Caco-2 (cell line): ENCODE measurements at places on chromosomes 2 and 18.

- DNase-seq = peak; percentile 64
Observed at GRCh38 chr2:173884025-173884802, 81.0 kb downstream of the SP3 start.

GRCh38 chr18:45374878-45375630 is 240.2 kb upstream of the SLC14A2 start:
- no peak for DNase-seq

DNA sequence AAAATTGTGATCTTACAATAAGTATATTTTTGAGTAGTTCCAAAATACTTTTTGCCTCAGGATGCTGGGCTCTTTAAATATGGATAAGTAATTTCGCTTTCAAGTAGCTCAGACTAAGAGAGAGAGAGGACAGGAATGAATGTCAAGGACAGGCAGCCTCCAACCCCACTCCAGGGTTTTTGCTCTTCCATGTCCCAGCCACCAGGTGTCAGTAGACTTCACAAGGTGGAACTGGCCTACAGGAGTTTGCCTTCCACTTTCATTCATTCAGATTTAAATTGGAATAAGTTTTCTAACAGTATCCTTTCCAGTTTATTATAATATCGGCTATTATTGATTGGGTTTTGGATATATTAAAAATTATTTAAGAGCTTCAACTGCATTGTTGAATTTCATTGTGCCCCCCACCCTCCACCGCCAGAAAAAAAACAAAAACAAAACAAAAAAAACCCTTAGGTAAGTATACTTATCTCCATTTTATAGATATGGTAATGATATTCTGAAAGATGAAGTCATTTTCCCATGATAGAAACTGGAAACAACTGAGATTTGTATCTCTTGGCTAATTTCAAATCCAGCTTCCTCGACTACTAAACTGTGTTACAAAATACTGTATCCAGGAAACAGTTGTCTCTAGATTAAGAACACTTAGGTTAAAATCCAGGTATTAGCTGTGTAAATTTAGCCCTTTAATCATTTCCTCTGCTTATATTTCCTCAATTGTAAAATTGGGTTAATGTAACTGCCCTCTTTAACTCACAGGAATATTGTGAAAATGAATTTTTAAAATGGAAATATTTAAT is 793.1 kb downstream of the ERBB4 start:
- DNase-seq = peak; percentile 69

- DNase-seq = no peak
Observed at GRCh38 chr2:238336151-238336550, 15.8 kb downstream of the TRAF3IP1 start.

GRCh38 chr2:137000811-137001210 is 235.5 kb downstream of the THSD7B start:
- DNase-seq = no peak

DNA sequence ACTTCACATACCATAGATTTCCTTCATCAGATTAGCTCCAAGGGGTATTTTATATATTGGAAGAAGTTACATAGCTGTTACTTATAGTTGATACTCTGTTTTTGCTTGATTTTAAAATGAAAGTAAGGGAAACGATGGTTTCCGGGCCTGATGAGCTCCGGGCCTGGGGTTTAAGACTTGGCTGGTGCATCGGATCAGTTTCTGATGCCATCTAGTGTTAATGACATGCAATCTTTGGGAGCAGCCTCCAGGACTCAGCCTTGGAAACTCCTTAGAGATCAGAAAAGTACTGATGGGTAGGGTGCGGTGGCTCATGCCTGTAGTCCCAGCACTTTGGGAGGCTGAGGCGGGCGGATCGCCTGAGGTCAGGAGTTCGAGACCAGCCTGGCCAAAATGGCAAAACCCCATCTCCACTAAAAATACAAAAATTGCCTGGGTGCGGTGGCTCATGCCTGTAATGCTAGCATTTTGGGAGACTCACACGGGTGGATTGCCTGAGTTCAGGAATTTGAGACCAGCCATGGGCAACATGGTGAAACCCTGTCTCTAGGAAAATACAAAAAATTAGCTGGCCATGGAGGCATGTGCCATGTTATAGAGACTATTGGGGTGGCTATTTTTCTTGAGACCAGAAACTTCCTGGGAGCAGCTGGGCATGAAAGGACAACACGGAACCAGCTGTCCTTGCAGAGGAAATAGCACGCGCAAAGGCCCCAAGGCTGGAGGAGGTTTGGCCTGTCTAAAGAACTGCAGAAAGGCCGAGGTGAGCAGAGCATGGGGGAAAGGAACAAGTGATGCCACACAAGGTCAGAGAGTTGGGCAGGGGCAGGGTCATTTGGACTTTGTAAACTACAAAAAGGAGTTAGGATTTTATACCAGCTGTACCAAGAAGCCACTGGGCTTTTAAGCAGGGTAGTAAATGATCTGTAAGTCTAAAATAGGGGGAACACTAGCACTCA is 46.9 kb upstream of the CNOT11 start:
- peak; percentile 68 for DNase-seq

GRCh38 chr18:9638886-9639285 is 24.5 kb upstream of the PPP4R1 start:
- no peak for DNase-seq

DNA sequence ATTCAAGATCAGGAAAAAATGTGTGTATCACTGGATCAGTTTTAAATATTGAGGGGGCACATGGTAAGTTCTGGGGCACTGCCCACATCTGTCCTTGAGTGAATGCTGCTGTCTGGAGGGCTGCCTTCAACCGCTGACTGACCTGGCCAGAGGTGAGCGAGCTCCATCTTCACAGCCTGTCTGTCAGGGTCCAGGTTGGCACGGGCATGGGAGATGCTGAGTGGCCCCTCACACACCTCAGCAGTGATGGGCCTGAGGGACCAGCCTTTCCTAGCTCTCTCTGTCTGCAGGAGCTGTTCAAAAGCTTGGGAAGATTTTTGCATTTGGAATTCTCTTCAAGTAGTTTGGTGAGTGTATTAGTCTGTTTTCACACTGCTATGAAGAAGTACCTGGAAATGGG is 114.8 kb upstream of the ALKAL2 start:
- no peak for DNase-seq

GRCh38 chr2:85168942-85169341 is 35.8 kb downstream of the TCF7L1 start:
- DNase-seq = no peak

GRCh38 chr2:226310146-226310545 is 489.5 kb downstream of the IRS1 start:
- no peak for DNase-seq

GRCh38 chr2:212646698-212647366 is 108.2 kb upstream of the ERBB4 start:
- no peak for DNase-seq

- DNase-seq = no peak
Observed at GRCh38 chr2:163123526-163123925, 285.0 kb upstream of the KCNH7 start.

GRCh38 chr2:85852937-85853498 is 35.8 kb downstream of the ST3GAL5 start:
- DNase-seq = no peak

- no peak for DNase-seq
Observed at GRCh38 chr2:172105471-172106107, 2.9 kb upstream of the DLX2 start.

DNA sequence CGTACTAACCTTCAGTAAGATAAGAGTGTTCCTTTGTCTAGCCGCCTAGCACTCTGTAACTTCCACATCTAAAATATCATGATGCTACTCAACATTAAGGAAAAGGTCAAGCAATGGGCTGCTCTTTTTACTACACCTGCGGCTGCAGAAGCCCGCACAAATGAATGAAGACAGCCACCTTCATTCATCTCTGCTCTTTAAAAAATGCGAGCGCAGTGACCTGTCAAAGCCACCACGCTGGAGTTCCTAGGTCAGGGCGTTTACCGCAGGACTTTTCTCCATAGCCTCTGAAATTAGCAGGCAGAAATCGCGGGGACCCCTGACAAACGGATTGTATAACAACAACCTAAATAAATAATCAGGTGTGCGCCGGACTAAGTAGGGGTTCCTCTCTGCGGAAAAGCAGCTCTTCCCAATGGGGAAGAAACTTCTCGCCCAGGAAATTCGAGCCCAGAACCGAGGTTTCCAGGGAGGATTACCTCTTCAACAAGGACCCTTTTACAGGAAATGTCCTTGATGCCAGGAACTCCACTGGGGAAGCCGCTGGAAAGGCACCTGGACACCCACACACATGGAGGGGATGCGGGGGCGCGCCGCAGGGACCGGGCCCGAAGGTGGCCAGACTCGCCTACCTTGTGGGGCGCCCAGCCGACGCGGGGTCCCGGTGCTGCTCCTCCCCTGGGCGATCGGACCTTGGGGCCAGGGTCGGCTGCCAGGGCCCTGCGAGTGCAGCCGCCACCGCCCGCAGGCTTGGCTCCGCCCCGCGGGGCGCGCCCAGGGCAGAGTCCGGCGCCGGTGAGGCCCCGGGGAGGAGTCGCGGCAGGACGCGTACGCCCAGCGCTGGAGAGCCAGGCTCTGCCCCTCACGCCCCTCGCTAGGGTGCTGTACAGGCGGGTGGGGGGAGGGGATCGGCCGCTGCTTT is at the start of gene CCDC68:
TSS of gene CCDC68 (minus strand) at position 758 of the 922 bp plus-strand sequence. CDS start 16,670 bp downstream, outside the sequence.
- DNase-seq = peak; percentile 85

- no peak for DNase-seq
Observed at GRCh38 chr2:122156176-122156890, 400.9 kb downstream of the TSN start.

GRCh38 chr2:151260573-151261230 is 961 bp downstream of the RBM43 start:
- DNase-seq = no peak

- no peak for DNase-seq
Observed at GRCh38 chr2:2619995-2620394, 288.9 kb upstream of the MYT1L start.

DNA sequence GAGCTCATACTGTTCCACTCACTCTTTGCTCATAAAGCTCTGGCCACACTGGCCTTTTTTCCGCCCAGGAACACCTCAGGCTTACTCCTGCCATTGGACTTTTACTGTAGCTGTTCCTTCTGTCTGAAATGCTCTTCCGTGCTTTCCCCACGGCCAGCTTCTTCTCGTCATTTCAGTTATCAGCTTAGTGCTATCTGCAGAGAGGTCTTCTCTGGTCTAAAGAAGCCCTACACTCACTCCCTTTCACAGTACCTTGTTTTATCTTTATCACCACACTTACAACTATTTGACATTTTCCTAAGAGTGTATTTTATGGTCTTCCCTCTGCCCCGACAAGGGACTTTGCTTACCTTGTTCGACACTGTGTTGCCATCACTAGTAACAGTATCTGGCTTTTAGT is 388.1 kb upstream of the SPRED2 start:
- DNase-seq = no peak

DNA sequence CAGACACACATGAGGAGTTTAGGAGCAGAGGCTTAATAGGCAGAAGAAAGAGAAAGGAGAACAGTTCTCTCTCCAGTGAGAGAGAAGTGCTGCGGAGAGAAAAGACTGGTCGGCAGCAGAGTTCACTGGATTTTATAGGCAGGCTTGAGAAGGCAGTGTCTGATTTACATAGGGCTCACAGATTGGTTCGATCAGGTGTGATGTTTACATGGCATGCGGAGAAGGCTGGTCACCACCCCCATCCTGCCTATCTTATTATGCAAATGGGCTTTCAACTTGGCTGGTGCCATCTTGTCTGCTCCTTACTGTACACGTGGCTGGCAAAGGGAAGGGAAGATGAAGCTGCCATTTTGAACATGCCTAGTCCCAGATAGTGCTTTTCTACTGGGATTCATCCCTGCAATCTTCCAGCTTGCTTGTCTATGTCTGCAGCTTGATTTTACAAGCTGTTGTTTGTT is 113.4 kb downstream of the AP1S3 start:
- peak; percentile 63 for DNase-seq

DNA sequence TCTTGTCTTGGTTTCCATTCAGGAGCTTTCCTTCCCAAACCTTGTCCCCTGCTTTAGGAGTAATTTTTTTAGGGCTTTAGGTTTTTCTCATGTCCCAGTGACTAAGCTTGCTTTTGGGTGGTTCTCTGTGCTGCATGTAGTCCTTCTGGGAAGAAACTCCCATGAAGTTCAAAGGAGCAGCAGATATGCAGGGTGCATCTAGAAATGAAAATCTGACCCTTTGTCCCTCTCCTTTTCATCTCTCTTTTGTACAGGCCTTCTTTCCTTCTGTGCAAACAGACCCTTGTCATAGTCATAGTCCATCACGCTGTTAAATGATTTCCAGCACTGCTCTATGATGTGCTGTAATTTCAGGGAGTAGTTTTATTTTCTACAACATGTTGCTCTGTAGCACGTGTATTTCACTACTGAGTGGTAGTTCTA is 20.4 kb downstream of the FMNL2 start:
- no peak for DNase-seq

GRCh38 chr18:54717673-54718407 is 110.4 kb upstream of the RAB27B start:
- DNase-seq = no peak

GRCh38 chr2:150938527-150938926 is 323.1 kb downstream of the RBM43 start:
- no peak for DNase-seq

- DNase-seq = no peak
Observed at GRCh38 chr2:11481789-11482472, 16.0 kb upstream of the E2F6 start.

DNA sequence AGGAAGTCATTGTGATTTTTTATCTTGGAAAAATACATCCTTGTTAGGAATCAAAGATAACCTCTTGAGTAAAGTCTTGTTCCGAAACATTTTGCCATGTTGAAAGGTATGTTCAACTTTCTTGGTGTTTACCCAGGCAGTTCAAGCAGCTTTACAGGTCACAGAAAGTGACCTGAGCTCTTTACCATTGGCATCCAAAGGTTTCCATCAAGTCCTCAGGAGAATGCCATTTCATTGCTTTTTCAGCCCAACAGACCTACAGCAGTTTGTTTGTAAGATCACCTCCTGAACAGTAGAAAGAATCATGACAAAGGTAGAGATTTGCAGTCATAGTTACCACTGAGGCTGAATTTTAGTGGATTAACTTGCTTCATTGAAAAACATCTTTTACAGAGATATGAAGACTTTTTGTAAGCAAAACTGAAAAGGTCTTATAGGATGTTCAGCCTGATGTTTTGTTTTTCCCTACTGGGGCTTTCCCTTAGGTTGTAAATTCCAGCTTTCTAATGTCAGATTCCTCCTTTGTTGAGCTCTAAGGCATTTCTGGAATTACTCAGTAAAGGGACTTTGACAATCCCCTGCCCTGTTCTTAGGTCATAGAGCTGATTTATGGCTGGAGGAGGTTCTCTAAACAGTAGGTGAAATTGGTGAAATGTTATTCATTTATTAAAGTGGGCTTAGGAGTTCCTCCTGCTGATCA is 236.8 kb upstream of the RBMS1 start:
- DNase-seq = peak; percentile 75

GRCh38 chr18:44548291-44549221 is 132.1 kb upstream of the SETBP1 start:
- DNase-seq = no peak

GRCh38 chr2:196473617-196474016 is 165.9 kb upstream of the CCDC150 start:
- no peak for DNase-seq
